ENCODE measurements at places on chromosomes 12 and 14.

DNA sequence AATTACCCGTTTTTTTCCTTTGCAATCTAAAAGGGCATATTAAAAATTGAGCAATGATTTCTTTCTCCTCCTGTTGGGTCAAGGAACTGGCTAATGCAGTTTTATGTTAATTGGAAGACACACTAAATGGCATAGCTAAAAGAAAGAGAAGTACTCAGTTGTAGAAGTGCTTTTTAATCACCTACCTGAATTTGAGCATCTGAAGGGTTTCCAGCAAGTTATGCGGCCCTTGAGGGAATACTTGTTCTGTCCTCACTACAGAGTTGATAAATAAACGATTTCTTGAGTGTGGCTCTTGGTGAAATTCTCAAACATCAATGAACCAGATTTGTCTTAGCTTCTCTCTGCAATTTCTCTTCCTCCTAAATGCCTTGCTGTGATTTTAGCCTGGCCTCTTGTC is 184.1 kb upstream of the RPH3A start:
- DNase-seq, result no peak

GRCh38 chr14:78978896-78979295 is 808.7 kb downstream of the NRXN3 start:
- DNase-seq, result no peak

DNA sequence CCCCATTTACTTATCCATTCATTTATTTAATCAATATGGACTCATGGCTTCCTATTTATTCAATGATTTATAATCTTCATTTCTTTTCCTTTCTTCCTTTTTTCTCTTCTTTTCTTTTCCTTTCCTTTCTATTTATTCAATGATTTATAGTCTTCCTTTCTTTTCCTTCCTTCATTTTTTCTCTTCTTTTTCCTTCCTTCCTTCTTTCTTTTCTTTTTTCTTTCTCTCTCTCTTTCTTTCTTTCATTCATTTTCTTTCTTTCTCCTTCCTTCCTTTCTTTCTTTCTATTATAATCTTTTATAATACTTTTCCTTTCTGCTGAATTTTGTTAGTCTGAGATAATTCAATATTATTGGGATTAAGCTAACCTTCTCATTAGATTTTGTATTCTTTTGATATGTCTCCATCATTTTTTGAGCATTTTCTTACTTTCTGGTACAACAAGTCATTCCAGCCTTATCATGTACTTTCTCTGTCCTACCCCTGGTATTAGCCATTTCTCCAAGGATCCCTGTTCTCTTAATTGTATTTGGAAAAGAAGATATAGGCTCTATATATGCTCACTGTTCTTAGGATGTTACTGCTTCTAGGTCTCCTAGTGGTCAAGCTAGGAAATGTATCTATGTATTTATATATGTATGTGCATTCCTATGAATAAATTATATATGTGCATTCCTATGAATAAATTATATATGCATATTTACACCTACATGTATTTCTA is 12.1 kb downstream of the LACRT start:
- peak; percentile 16 for DNase-seq

- DNase-seq, result peak; percentile 32
These were observed 693.0 kb downstream of the NRXN3 start for GRCh38 chr14:78863143-78863542.

DNA sequence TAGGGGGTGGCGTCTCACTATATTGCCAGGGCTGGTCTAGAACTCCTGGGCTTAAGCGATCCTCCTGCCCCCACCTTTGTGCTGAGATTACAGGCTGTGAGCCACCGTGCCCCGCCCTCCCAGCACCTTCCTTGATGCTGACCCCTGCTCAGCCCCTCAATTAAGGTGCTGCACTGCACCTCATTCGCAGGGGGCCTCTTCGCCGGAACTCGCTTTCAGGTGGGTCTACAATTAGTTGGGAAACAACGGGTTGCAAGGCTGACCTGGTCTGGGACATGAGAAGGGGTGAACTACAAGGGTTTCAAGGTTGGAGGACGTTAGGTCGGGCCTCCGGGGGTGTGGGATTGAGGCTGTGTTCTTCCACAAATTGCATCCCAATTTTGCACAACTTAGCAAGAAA is 1.2 kb upstream of the NOP2 start:
- no peak for DNase-seq

- no peak for DNase-seq
These were observed 8.2 kb downstream of the KCNA5 start for GRCh38 chr12:5051913-5052312.

DNA sequence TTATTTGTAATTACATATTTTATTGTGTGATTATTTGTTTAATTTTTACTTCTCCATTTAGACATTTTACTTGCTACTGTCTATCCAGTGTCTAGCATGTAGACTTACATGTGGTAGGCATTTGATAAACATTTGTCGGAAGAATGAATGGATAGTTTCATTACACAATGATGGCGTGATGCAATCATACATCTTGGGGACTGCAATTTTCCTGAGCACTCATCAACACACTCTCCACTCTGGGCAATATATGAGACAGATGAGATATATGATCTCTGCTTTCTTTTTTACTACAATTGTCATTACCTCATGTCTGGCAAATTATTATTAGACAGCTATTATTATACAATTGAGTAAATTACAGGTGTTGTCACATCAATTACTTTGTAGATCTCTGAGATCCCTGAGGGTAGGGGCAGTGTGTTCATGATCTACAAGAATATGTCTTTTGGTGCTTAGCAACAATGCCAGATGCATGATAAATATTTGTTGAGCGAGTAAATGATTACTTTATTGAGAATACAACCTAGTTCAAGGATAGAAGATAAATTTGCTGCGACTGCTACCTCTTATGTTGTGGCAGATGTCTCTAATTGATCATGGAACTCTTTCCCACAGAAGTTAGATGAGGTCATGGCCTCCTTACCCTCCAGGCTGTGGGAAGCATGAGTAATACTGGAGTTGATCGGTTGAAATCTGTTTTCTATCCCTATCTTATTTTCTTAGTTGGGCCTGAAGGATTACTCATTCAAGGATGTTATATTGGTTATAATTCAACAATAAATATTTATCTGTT is 416.0 kb downstream of the LRIG3 start:
- peak; percentile 80 for DNase-seq

DNA sequence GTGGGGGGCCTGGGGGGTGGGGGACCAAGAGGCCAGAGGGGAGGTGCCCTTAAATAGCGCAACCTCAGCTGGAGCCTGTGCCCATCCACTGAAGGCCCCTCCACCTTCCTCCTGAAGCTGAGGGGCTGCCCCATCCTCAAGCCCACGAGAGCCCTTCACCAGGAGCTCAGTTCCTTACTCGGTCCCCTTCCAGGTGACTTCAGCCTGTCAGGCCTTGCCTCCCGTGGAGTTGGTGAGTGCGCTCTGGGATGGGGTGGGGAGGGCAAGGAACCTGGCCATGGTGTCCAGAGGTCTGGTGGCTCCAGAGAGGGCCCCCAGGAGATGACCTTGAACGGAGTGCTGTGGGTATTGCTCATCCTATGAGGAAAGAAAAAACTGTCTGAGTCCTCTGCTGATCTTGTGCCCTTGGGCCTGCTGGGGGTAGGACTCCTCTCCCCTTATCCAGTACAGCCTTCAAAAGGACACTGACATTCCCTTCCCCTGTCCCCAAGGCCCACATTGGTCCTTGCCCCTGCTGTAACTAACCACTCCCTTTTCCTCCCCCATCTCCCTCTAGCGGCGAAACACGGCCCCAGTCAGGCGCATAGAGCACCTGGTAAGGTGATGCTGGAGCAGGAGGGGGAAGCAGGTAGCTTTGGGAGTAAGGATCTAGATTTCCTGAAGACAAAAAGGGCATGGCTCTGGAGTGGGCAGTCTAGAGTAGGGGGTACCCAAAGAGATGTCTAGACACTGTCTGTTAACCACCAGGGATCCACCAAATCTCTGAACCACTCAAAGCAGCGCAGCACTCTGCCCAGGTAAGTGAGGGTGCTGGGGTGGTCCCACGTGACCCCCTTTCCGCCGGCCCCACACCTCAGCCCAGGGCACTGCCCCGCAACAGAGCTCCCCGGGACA is 3.6 kb downstream of the TNS2 start:
- peak; percentile 31 for DNase-seq

DNA sequence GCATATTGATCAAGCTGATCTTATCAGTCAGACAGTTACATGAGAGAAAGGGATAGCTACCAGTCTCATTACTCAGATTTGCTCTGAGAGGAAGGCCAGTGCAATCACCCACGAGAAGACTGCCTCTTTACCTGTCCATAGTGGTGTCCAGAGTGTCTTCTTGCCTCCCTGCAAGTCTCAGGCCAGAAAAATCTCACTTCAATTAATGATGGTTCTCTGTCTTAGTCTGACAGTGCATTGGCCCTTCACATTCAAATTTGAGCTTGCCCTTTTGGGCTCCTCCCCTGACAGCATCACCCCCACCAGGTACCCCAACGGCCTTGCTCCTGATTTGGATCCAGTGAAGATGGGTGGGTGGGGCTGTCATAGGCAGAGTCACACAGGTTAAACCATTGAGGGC is at the start of gene AICDA:
AICDA (minus strand) TSS at position 231 of the 400 bp plus-strand sequence; CDS start at position 139, 92 bp downstream.
- DNase-seq, result no peak

GRCh38 chr12:48618541-48618940 is 48.7 kb upstream of the LALBA start:
- DNase-seq, result peak; percentile 73

GRCh38 chr14:82490397-82490796 is 956.7 kb upstream of the SEL1L start:
- no peak for DNase-seq

- peak; percentile 60 for DNase-seq
These were observed 753 bp upstream of the ATP5MC2 start for GRCh38 chr12:53676656-53677015.

DNA sequence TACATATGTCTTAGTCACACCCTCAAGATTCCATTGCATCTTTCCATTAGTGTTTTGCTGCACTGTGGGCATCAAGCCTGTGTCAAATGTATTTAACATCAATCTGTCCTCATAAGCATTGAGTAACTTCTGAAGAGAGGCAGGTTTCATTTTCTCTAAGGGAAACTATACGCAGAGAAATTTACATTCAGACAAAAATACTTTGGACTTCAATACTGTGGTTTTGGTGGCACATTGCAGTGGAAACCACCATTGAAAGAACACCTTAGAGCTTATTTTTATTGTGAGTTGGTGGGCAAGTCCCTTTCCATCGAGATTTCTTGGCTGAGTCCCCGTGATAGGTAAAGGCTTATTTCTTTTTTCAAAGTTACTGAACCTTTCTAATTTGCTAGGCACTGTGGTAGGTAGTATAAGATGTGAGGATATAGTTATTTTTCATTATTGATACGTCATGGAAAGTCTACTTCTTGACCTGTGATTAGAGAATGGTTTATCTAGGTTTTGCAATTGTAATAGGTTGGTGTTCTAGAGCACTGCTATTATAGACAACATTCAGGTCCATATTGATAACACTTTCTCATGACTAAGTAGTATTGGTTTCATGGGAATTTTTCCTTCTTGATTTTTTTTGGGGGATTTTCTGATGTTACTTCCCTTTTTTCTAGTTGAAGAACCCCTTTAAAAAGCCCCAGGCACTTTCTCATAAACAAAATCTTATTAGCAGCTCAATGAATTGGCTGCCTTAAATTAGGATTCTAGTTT is 81.9 kb downstream of the CFAP54 start:
- peak; percentile 8 for DNase-seq

GRCh38 chr12:33967760-33968159 is 54.5 kb upstream of the ALG10 start:
- DNase-seq, result no peak

DNA sequence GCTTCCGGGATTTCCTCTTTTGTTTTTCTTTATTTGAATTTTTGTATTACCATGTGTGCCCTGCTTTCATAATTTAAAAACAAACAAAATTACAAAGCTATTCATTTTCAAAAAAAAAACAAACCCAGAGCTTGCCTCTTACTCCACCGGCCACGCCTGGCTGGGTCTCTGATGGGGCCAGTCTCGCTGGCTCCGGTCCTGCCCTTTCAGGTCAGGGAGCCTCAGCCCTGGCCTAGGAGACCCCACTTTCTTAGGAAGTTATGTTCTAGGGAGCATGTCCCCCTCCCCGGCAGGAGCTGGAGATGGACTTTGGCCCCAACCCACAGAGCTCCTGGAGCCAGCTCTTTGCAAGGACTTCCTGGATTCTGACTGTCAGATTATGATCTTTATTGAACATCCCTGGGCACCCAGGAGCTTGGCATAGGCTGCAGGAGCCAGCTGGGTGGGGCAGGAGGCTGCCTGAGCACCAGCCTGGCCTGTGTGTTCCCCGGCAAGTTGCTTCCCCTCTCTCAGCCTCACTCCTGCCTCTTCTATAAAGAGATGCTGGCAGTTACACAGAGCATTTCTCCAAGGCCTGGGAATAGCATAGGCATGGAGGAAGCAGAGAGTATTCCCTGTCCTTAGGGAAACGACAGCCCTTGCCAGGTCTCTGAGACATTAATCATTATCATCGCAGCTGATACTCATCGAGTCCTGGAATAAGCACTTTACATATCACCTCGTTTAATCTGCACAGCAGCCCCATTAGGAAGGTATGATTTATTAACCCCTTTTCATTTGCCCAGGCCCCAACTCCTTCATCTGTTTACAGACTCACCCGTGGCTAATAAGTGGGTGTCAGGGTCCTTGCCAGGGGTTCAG is 3.5 kb downstream of the DEGS2 start:
- DNase-seq, result no peak

GRCh38 chr12:92289629-92290349 is 144.1 kb upstream of the BTG1 start:
- peak; percentile 69 for DNase-seq

All from iris pigment epithelial cell (primary cell).